ENCODE measurements at places on chromosomes 4 and X. TPM values are rescaled to one million over a fixed set of nuclear protein-coding genes. Genes with fewer than 3 reads are reported as not detected.

The FGF2 gene
- 4.1 TPM for total RNA-seq

The GAGE1 gene
- total RNA-seq: not detected

The ETFDH gene
- total RNA-seq: 283 TPM

The TMPRSS11D gene
- not detected for total RNA-seq

DNA sequence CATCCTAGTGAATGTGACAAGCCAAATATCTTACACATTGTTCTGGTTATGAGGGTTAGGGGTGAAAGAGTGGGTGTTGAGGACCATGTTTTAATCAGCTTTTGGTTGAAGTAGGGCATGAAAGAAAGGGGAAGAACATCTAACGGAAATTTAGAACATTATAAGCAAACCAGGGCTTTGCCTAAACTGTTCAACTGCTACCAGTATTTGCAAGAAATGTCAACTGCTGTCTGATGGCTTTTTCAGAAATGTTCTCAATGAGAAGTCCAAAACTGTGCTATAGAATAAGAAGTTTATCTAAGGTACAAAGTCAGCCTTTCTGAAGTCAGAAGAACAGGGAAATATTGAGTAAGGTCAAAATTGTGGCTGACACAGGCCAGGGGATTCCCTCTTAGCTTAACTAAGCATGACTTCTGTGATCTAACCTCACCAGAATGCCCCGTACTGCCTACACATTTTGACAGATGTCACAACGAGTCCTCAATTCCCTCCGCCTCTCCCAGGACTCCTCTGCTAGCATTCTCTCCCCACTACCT is 67.1 kb downstream of the DTHD1 start:
- DNase-seq: no peak

DNA sequence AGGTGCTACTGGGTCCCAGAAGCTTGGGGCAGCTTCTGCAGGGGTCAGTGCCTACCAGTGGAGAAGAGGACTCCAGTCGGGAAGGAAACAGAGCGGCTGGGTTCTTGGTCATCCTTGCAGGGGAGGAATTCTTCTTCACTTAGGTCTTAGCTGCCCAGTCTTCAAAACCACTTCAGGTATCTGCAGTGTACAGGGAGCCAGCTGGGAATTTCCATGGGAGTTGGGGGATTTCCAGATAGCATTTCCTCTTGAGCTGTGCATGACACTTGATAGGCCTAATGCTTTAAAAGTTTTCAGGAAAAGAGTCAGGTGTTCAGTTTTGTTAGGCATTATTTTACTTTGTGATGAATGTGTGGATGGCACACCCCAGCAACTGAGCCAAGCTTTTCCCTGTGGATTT is 58.1 kb upstream of the ENPP6 start:
- no peak for DNase-seq

GRCh38 chr4:83240379-83240875 is 44.2 kb downstream of the COQ2 start:
- no peak for DNase-seq

- no peak for DNase-seq
These were observed 356.1 kb downstream of the HNRNPD start for GRCh38 chr4:82017680-82018079.

DNA sequence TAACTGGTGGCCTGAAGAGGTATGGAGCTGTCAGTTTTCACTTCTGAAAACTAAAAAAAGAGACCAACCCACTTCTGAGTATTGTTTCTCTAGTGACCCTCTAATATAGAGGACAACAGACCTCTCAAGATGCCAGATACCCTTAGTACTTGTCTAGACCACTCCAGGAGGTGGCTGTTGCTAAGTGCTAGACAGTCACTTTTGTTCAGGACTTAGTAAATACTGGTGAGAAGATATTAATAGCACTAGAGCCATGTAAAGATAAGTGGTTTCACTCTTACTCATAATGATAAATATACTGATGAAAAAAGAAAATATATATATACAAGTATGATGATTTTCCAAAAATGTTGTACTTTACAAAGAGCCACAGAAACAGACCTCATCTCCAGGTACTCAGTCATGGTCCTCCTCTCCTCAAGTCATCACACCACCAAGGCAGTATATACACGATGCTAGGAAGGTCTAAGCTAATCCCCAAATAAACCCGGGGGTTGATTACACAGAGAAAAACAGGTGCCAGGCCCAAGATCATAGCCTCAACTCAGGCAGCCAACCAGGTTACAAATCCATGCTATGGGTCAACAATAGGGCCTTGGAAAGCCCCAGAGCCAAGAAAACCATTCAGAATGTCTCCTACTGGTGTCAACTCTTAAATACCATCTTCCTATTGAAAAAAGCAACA is 66.9 kb downstream of the ARHGEF9 start:
- no peak for DNase-seq

- peak; percentile 16 for DNase-seq
These were observed at the start of gene ZCCHC12 for GRCh38 chrX:118823263-118824172. Gene ZCCHC12 (plus strand): TSS chrX:118823824. CDS start chrX:118825245, 1,421 bp downstream.
